Stimulated activated CD4-positive, alpha-beta T cell treated with anti-CD3 and anti-CD28 coated beads, TNF-alpha, amount 100 ng/mL, for 48 hours (primary cell): ENCODE measurements at places on chromosomes 7 and 10.

DNA sequence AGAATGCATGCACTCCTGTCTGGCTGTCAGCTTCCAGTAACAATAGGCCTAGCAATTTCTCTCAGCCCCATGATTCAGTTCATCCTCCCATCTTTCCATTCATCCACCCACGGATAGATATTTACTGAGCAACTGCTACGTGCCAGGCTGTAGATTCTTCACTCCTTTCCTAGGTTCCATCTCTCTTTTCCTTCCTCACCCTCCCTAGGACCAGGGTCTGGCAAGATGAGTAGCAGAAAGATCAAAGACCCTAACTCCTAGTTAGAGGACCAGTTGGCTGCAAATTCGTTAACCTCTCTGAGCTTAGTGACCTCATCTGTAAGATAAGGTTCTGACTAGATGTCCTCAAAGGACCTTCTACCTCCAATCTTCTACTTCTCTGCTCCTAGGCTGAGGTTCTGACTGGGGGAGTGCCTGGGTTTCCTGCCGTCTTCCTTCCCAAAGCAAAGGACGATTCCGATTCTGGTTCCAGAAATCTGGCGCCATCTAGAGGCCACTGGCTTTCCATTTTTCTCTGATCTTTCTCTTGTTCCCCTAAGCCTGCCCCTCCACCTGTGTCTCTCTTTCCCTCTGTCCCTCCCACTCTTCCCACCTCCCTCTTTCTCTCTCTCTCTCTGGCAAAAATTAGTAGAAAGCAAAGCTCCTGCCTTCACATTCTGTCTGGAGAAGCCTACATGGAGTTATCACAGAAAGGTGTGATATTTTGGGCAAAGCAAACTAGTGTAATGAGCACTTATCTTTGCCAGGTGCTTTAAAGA, 26.2 kb downstream of the TBATA start:
- peak; percentile 61 for DNase-seq

DNA sequence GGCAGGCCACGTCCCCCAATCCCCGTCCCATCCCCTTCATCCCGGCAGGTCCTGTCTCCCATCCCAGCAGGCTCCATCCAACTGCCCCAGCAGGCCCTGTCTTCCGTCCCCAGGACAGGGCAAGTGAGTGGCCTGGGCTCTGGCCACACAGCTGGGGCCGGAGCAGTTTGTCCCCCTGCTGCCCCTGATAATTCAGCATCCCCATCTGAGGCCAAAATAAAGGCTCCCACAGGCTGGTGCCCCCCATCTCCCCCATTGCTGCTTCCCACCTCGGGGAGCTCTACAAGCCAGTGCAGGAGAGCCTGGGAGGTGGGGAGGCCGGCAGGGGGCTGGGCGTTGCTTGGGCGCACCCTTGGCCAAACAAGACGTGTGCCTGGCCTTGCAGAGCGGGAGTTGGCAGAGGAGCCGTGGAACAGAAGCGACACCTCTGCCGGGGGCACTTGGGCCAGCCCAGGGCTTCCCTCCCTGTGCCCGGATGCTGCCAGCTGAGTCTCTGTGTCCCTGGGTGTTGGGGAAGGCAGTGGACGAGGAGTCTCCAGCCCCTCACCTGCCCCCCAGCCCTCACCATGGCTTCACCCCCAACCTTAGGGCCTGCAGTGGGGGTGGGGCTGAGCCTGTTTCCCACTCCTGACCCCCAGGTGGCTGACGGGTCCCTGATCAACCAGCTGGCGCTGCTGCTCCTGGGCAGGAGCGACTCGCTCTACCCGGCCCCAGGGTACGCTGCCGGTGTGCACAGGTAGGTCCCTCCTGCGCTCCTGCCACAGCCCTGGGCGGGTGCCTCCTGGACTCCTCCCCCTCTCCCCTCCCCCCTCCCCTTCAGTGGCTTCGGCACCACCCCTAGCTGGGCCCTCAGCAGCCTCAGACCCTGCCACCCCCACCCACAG, 14.0 kb downstream of the AP5Z1 start:
- no peak for DNase-seq

DNA sequence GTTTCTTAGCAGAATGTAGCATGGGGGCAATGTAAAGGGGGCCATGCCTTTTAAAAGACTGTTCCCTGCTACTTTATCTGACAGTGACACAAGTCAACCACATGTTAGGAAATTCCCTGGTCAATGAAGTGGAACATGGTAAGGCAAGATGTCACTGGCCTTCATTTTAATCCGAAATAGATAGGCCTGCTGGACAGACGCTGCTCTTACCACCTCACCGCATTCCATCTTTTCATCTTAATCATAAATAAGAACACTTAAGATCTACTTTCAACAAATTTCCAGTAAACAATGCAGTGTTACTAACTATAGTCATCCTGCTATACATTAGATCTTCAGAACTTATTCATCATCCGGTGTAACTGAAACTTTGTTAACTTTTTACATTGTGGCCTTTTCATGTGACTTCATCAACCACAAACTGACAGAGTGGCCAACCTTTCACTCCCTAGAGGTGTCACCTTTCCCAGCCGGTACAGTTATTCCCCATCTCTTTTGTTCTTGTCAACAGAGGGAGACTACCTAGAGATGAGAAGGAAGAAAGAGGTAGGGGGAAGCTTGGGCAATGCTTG, 15.6 kb downstream of the ASB4 start:
- DNase-seq = peak; percentile 4

GRCh38 chr10:24897326-24897926, 55.0 kb downstream of the PRTFDC1 start:
- no peak for DNase-seq

GRCh38 chr10:49165259-49165658, 22.9 kb downstream of the TMEM273 start:
- no peak for DNase-seq

DNA sequence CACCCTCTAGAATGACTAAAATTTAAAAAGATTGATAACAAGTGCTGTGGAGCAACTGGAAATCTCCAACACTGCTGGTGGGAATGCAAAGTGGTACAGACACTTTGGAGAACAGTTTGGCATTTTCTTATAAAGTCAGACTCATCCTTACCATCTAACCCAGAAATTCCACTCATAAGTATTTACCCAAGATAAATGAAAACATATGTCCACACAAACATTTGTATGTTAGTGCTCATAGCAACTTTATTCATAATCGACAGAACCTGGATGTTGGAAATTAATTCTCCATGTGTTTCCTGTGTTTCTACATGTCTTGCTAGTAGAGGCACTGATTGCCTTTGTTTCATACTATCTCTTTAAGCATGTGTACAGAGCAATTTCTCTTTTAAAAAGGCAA, 282.4 kb downstream of the AHR start:
- no peak for DNase-seq

DNA sequence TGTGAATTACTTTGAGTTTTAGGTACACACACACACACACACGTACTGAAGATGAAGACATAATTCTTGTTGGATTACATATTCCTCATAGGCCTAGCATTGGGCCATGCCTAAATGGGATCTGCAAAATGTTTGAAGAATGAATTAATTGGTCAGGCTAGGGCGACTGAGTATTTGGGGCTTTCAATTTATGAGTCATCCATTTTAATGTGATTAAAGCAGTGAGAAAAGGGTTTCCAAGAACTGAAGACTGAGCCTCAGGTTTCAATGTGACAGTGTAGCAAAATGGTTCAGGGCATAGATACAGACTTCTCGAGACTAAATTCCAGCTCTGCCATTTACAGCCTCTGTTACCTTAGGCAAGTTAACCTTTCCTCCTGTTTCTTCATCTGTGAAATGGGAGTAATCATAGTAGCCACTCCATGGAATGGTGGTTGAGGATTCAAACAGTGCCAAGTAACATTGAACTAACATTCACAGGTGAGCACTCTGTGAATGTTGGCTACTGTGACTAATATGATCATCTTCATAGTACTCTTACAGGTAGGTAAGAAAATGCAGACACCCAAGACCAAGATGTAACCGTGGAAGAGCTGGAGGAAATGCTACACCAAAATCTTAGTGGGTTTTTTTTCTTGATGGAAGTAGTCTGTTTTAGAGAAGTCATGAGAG, 7.6 kb downstream of the BPGM start:
- no peak for DNase-seq

DNA sequence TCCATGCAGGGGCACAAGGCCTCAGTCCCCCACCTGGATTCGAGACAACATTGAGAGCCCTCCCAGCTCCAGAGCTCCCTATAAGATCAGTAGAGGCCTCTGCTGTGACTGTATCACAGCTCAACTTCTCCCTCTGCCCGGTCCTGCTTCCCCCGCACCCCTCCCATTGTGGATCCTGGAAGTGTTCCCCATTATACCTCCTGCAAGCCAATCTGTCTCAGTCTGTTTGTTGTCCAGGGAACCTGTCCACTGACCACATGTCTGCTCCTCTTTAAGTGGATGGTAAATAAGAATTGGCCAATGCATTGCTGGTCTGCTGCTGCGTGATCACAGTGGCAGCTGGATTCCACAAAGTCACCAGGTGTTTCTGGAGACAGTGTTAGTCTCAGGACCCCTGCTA, 259.7 kb upstream of the HABP2 start:
- DNase-seq = no peak

GRCh38 chr10:33616956-33617355, 282.5 kb upstream of the NRP1 start:
- no peak for DNase-seq

DNA sequence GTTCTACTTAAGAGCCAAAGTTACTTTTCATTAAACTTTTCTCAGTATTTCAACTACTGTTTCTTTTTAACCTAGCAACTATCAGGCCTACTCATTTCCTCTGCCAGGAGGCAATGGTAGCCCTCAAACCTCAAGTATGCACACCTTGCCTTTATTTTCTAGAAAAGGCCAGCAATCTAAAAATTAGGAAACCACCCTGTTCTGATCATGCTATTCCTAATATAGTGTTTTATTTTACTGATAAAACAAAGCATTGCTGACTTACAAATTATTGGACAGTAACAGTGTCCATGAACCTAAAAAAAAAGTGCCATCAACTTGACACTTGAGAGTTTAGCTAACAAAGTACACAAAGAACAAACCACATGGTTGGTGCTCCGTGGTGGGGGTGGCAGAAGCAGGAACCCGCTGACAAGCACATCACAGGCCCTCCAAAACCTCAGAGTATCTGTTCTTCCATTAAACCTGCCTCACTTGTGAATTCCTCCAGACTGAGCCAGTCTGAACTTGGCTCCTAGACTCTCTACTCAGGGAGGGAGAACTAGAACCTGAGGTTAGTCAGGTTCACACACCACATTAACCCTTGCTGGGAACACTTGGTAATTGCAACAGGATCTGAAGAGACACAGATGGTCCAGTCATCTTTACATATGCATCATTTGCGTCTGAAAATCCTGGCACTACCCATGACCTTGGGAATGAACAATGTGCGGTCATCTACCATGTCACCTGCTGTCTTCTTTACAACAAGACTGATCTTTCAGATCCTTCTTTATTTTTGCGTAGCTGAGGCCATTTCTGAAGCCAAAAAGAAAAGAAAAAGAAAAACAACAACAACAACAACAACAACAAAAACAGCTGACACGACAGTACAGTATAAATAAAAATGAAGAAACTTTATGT, 31.9 kb downstream of the PIP4K2A start:
- peak; percentile 44 for DNase-seq

- DNase-seq = no peak
These were observed 87.3 kb upstream of the TRIL start for GRCh38 chr7:29045258-29046086.

DNA sequence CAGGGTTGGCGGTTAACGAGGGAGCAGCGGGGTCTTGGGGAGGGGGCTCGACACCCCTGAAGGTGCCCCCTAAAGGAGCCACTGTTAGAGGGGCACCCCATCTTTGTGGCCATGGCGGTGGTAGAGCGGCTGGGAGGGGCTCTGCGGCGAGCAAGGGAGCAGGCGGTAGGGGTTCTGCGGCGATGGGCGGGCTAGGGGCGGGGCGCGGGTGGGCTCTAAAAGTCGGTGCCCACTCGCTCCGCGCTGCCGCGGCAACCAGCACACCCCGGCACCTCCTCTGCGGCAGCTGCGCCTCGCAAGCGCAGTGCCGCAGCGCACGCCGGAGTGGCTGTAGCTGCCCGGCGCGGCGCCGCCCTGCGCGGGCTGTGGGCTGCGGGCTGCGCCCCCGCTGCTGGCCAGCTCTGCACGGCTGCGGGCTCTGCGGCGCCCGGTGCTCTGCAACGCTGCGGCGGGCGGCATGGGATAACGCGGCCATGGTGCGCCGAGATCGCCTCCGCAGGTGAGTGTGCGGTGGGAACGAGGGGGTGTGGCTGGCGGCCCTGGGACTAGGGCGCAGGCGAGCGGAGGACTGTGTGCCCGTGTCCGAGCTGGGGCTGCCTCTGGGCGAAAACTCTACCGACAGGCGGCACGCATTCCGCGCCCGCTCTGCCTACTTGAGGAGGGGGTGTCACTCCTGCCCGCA, at the start of gene MEST:
Gene MEST (plus strand): TSS at position 245 of the 682 bp plus-strand sequence. CDS start 229 bp downstream, at position 474.
- no peak for DNase-seq
